ENCODE measurements at places on chromosomes 1 and 21.

DNA sequence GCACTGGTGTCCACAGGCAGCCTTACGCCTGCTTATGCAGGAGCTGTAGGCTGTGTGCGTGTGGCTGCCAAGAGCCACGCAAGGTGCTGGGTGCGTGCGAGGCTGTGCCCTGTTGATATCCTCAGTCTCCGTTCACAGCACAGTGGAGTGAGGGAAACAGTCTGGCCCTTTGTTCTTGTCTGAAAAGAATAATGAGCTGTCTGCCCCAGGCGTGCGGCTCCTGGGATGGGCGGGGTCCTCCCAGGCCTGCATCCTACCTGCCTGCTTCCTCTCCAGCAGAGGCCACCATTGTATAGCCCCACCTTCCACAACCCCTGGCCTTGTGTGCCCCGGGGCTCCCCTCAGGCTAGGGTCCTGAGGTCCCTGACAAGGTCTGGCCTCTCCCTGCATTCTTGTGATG, 47.0 kb upstream of the KDM4A start:
- no peak for DNase-seq

DNA sequence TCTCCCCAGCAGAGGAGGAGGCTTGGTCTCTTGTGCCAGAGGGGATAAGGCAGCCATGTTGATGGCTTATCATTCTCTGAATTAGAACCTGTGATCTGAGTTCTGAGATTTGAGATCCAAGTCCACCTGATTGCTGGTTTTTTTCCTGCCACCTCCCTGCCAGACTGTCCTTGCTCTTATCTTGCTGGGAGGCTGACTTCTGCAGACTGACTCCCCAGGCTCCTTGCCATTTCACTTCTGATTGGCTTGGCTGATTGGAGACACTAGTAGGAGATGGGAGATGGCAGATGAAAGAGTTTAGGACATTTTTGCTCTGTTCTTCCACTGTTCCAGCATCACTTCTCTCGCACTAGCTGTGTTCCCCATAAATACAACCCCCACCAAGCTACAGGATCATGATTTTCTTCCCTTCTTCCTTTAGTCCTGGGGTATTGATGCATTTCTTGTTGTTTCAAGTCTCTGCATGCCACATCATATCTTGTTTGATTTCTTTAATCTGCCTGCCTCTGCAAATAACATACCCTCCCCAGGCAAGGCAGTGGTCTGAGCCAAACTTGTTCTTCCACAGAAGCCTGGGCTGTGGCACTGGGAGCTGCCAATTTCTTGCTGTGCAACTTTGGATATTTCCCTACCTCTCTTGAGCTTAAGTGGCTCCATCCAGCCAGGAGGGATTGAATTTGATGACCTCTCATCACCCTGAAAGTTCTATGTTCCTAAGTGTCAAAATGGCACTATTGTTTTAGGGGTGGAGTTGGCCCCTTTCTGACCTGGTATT, 963 bp upstream of the CYP4B1 start:
- DNase-seq: no peak

GRCh38 chr1:76690766-76691165, 176.5 kb upstream of the ST6GALNAC5 start:
- no peak for DNase-seq

GRCh38 chr21:42973309-42973990, 912 bp upstream of the PKNOX1 start:
- DNase-seq: no peak

DNA sequence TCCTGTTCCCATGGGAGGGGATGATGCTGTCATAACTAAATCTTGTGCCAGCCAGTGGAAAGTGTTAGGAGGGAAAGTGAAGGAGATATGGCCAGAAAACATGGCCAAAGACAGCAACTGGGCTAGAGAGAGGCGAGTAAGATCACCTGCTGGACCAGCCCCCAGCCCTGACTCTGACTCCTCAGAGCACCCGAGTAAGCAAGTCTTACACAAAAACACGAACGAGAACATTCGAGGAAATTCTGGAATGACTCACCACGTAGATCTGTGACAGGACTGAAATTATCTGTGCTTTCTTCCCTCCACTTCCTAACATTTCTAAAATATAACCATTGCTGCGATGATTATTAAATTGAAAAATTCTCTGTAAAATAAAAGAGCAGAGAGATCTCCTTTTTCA, 9.2 kb downstream of the ZNF496 start:
- no peak for DNase-seq
